ENCODE measurements at places on chromosomes 3 and 15.
A peak's percentile ranks its signal among the peaks of the same experiment; 100 is the strongest.

- peak; percentile 28 for DNase-seq
These were observed 45.6 kb upstream of the CSPG4 start for GRCh38 chr15:75758071-75758872.

DNA sequence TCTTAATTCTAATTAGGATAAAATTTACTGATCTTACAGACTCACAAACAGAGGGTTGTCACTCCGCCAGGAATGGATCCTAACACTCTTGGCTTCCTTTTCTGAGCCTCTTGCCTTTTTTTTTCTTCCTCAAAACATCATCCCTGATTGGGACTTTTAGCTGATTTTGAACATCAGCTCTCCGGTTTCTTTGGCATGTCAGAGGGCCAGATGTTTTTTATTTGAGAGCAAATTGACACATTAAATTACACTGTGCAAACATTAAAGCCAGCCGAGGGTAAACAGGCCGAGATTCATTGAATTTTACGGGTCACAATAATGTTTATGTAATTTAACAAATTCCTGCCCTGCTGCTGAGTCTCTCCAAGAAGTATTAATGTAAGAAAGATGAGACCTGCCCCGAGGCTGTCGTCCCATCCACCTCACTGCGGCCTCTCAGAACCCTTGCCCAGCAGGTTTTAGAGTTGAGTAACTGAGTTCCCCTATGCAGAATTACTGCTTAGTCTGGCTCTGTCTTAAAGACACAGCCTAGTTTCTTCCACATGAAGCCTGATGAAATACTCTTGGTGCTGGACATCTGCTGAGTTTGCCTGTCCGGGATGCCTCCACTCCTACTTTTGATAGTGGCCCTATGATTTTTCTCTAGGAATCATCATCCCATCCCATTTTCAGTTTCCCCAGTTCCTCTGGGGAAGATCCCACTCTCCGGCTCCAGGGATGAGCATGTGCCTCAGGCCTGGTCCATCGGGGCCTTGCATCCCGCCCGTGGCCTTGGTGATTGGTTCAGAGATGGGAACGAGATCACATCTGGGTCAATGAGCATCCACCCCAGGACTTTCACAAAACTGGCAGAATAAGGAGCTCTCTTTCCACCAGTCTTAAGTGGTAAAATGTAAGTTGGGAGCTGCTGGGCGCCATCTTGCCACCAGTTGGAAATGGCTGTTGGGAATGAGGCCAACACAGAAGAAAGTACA lies 226.6 kb upstream of the TLE3 start:
- DNase-seq, result no peak

GRCh38 chr3:96619475-96619874 lies 194.9 kb upstream of the EPHA6 start:
- peak; percentile 3 for DNase-seq

- DNase-seq, result peak; percentile 22
These were observed at the start of gene SPSB4 for GRCh38 chr3:141050576-141051442. TSS of gene SPSB4 (plus strand) at chr3:141051347. CDS start at chr3:141066105, 14,758 bp downstream.

DNA sequence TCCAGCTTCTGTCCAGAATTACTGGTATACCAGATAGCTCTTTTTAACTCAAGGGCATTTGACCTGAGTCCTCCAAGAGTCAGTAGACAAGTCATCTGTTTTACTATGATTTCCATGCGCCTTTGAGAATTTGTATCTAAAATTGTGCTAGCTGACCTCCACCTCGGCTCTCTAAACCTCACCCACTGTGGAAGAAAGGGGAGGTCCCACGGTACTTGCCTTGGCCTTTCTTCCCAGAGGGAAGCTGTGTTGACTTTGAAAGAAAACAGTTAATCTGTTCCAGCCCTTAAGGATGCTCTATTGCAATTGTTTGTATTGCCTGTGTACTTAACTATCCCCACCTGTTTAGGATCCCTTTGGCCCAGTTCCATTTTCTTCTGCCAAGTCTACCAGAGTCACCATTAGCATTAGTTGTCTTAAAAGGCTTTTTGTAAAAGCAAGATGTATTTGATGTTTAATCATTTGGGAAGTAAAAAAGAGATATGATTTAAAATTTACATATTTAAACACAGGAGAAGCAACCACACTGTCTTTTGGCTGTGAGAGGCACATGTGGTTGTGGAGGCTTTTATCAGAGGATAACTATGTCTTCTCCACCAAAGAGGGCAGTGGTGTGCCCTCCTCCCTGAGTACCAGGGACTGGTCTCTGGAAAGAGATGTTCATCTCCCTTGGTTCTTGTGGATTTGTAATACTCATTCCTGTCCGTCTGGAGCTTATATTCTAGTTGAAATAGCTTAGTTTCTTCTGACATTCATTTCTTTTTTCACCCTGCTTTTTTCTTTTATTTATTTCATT lies 88.8 kb downstream of the CRTC3 start:
- DNase-seq, result no peak

DNA sequence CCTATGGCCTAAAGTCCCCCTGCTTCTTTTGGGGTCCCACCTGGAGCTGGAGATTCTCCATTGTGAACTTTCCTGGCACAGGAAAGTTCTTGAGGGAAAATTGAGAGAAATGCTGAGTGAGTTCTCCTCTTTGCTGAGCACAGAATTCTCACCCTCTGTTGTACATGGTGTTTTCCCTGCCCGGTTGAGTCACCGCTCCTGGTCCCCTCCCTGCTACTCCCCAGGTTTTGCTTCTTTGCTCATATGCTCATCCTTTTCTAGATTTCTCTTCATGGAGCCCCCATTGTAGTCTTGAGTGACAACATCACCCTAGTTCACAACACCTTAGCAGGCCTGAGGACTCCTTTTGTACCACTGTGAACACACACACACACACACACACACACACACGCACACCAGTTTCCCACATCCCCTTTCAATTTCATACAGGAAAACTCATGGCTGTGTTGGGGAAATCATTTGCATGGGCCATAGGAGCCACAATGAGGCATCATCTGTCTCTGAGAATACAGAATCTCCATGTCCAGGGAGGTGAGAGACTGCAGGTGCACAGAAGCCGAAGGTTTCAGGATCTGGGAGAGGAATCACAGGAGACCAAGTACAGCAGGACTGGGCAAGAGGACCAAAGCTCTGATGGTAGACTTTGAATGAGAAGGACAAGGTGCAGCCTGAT lies 585.3 kb downstream of the GOLGA6L6 start:
- DNase-seq, result no peak

- no peak for DNase-seq
These were observed 60.9 kb upstream of the DCBLD2 start for GRCh38 chr3:98962189-98962930.

DNA sequence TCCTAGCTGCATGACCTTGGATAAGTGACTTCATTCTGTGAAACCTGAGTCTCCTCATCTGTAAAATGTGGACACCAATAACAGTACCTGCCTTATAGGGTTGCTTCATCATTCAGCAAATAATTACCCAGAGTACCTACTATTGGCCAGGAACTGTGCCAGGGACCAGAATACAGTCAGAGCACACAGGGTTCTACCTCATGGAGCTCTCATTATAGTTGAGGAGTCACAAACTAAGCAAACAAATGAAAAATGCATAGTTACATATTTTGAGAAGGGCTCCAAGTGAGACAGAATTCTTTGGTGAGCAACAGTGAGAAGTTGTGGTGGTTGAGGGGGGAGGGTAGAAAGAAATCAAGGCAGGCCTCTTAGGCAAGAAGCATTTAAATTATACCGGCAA lies 308.6 kb upstream of the WNT5A start:
- no peak for DNase-seq

GRCh38 chr3:52317208-52318000 lies 1.3 kb downstream of the DNAH1 start:
- peak; percentile 30 for DNase-seq

DNA sequence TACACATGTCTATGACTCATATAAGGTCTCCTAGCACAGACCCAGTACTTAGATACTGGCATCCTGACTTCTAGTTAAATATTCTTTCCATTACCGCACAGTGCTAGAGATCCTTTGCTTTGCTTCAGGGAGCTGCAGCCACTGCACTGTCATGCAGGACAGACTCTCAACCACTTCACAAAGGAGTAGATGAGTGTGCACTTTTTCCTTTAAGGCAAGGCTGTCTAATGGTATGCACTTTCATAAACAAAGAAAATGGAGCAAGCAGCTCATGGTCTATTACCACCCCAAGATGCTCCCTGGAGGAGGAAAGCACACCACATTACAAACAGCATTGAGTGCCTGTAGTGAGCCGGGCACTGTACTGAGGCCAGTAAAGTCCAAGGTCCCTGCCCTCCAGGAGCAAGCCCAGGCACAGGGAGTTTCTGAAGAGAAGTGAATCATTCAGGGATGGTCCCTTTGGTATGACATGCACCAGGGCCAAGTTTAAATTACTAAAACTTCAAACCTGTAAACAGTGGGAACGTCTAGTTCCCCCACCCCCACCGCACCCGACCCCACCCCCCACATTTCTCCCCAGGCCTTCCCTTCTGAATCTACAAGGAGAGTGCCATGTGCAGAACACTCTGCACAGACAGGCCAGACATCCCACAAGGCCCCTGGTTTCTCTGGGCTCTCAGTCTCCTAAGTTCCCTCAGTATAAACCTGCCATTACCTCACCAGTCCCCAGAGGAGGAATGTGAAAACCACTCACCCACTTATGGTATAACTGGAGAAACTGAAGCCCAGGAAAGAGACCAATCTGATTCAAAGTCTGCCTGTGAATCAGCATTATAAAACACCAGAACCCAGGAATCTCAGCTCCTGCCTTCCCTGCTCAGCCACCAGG lies 107.8 kb upstream of the BCL6 start:
- no peak for DNase-seq

GRCh38 chr15:34647569-34648293 lies 64.3 kb upstream of the GOLGA8B start:
- no peak for DNase-seq

DNA sequence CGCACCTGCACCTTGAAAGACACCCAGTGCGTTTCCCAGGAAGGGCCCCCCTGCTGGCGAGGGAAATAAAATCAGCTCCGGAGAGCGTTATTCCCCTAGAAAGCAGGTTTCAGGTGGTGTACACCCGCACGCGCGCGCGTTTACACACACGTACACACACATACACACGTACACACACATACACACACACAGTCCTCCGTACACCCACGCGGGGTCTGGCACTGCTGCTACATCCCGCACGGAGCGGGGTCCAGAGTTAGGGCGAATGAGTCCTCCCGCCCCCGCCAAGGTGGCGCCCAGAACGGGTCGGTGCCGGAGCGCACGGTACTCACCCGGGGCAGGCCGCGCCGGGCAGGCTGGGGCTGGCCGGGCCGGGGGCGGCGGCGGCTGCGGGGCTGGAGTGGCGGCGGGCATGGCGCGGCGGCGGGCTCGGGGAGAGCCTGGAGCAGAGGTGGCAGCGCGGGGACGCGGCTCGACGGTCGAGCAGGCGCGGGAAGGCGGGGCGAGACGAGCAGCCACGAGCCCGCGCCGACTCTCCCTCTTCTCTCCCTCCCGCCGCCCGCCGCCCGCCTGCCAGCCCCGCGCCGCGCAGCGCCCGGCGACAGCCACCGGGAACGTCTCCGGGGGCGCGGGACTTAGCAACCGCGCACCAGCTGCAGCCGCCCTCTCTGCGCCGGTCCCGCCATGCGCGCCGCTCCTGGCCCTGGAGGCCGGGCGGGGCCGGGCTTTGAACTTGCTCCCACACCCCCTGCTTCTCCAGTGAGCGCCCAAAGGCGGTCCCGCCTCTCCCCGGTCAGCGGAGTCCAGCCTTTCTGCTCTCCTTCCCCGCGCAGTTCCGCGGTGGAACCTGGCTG lies at the start of gene DCLK3:
TSS of gene DCLK3 (minus strand) at position 704 of the 854 bp plus-strand sequence. CDS start at position 414, 290 bp downstream.
- peak; percentile 6 for DNase-seq

GRCh38 chr3:44110648-44111047 lies 131.0 kb upstream of the TOPAZ1 start:
- DNase-seq, result no peak

GRCh38 chr3:138433892-138434275 lies 532 bp upstream of the ESYT3 start:
- no peak for DNase-seq

GRCh38 chr3:16484216-16484615 lies 29.3 kb downstream of the RFTN1 start:
- DNase-seq, result no peak

DNA sequence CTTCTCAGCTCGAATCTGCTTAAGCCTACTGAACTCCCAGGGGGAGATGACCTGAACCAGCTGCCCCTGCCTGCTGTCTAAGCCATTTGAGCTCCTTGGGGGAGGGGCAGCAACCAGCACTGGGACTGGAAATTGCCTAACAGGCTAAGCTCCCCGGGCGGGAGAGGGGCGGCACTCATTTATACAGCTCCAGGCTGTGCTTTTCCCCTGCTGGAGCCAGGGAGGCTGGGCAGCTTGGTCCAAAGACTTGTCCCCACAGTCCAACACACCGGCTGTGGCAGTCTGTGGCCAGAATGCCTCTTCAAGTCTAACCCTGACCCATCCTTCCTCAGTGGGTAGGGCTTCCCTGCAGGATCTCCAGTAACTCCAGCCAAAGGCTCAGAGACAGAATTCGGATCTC lies 1241.5 kb downstream of the ROBO2 start:
- DNase-seq, result no peak

- no peak for DNase-seq
These were observed 36.4 kb upstream of the FSTL1 start for GRCh38 chr3:120487191-120487650.

- no peak for DNase-seq
These were observed 283.0 kb downstream of the CHST2 start for GRCh38 chr3:143402602-143403001.

Data from stimulated activated CD4-positive, alpha-beta T cell treated with anti-CD3 and anti-CD28 coated beads, Interleukin-12 subunit alpha, Interleukin-12 subunit beta, amount 100 ng/mL, for 24 hours (primary cell).